Lower leg skin (tissue), 4 donors: ENCODE measurements at places on chromosomes 11 and 22. TPM values are rescaled to one million over a fixed set of nuclear protein-coding genes. Genes with fewer than 3 reads are reported as not detected.

NLRP14 gene
- total RNA-seq = 0.19 TPM

- peak; percentile 64 for DNase-seq
Observed at GRCh38 chr22:25845985-25846745, 104.2 kb downstream of the MYO18B start.

DNA sequence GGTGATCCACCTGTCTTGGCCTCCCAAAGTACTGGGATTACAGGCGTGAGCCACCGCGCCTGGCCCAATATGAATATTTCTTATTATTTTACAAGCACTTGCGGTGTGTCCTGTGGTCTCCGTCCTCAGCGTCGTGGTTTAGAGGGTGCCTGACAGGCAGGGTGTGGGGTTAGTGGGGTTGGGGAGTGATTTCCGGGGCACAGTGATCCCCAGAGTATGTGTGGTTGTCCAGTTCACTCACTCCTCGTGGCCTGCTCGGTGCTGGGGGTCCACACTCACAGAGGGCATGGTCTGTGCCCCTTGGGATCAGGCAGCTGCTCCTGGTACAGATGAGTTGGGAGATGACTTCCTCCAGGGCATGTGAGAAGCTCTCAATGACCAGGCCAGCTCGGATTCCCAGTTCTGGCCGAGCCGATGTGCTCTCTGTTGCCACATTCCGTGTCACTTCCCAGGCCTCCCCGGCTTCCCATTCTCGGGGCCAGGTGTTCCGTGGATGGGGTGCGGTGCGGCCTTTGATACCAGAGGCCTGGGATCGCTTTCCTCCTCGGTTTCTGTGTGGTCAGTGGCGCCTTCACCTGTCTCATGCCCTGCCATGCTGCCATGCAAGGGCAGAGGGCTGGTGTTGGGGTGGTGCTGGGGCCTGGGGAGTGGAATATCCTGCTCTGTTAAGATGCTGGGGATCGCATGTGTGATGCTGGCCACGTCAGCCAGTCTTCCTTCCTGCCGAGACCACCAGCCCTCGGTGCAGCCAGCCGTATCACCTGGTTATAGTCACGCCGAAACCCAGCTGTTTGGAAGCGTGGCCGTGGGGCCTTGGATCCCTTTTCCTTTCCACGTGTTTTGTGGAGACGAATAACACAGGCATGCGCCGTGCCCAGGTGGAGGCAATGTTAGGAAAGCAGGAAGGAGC, 39.6 kb downstream of the PARVB start:
- no peak for DNase-seq

SULT4A1 gene
- not detected for total RNA-seq

PHOX2A gene
- total RNA-seq = not detected

- DNase-seq = no peak
Observed at GRCh38 chr11:13717331-13717730, 48.9 kb downstream of the FAR1 start.

DNA sequence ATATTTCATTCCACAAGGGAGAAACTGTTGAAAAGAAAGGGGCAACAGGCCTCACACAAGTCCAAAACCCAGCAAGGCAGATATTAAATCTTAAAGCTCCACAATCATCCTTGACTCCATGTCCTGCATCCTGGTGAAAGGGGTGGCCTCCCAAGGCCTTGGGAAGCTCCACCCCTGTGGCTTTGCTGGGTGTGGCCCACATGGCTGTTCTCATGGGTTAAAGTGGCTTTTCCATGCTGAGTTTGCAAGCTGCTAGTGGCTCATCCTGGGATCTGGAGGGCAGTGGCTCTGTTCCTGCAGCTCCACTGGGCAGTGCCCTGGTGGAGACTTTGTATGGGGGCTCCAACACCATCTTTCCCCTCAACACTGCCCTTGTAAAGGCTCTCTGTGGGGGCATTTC, 106.4 kb downstream of the CTNND1 start:
- no peak for DNase-seq

RASGRP2 gene
- total RNA-seq = 3.5 TPM

DNA sequence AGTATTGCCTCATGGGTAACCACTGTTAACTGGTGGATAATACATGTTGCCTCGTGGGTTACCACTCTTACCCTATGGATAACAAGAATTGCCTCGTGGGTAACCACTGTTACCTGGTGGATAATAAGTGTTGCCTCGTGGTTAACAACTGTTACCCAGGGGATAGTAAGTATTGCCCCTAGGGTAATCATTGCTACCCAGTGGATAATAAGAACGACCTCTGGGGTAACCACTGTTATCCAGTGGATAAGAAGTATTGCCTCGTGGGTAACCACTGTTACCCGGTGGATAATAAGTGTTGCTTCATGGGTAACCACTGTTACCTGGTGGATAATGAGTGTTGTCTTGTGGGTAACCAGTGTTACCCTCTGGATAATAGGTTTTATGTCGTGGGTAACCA, 28.1 kb upstream of the NXPE4 start:
- no peak for DNase-seq

HEPN1 gene
- total RNA-seq = not detected

- DNase-seq = peak; percentile 92
Observed at GRCh38 chr11:35274909-35275785, 136.2 kb downstream of the CD44 start.

- DNase-seq = no peak
Observed at GRCh38 chr11:119651802-119652584, 77.0 kb downstream of the NECTIN1 start.

MS4A3 gene
- total RNA-seq = not detected

- no peak for DNase-seq
Observed at GRCh38 chr11:67352546-67353316, 615 bp downstream of the POLD4 start.

DNA sequence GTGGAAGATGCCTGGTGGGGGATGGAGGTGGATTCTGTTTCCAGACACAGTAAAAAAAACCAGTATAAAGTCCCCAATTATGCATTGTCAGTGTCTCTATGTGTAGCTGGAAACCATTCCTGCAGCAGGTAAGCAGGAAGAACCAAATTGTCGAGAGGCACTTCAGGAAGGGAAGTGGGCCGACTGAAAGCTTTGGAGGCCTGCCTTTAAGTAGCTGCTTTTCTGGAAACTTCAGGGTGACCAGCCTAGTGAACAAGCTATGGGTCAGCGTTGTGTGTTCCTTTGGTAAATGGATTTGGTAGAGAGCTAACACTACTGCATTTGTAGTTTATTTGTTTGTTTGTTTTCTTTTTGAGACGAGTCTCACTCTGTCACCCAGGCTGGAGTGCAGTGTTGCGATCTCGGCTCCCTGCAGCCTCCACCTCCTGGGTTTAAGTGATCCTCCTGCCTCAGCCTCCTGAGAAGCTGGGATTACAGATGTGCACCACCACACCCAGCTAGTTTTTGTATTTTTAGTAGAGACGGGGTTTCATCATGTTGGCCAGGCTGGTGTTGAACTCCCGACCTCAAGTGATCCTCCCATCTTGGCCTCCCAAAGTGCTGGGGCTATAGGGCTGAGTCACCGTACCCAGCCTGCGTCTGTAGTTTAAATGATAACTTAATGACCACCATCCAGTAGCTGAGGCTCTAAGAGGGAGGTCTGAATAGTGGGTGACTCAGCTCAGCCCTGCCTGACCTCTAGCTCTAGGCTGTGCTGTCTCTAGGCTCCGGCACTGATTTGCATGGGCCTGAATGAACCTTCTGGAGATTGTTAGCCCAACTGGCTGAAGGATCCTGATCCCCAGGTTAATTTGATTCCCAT, 12.8 kb downstream of the PTPRJ start:
- DNase-seq = no peak

GRCh38 chr11:95266751-95267374, 35.9 kb upstream of the SESN3 start:
- no peak for DNase-seq

CHCHD10 gene
- 3.8 TPM for total RNA-seq

RNF215 gene
- total RNA-seq = 7.2 TPM

DNA sequence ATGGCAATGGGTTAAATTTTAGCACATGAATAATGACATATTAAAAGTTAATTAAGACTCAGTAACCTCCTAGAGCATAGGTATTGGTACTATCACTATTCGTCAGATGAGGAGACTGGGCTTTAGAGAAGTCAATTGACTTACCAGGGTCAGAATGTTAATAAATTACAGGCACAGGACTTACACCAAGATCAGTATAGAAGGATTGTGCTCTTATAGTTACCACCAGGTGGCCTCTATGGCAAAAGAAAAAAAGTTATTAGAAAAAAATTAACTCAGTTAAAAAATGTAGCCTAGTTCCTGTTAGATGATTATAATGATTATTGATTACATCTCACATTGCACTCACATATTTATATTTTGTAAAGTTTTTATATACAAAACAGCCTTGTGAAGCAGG, 1163.7 kb downstream of the FAM181B start:
- DNase-seq = no peak

KDM4D gene
- 1.1 TPM for total RNA-seq

LRRC74B gene
- not detected for total RNA-seq

DNA sequence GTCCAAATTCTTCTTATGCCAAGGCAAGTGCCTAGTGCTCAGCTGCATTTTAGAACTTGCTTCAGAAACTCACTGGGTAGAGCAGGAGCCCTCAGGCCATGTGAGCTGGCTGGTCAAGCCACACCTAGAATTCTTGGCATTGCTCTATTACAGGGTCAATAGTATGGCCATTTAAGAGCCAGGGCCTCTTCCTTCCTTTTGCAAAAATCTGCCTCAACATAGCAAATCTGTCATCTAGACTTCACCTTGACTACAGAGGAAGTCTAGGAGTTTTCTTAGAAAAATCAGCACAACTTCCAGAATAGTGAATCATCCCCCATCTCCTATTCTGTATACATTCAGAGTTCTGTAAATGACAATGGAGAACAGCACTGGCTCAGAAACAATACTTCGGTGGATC, 112.0 kb upstream of the TTC12 start:
- no peak for DNase-seq

HDAC10 gene
- 36.4 TPM for total RNA-seq

BID gene
- 22.6 TPM for total RNA-seq

DNA sequence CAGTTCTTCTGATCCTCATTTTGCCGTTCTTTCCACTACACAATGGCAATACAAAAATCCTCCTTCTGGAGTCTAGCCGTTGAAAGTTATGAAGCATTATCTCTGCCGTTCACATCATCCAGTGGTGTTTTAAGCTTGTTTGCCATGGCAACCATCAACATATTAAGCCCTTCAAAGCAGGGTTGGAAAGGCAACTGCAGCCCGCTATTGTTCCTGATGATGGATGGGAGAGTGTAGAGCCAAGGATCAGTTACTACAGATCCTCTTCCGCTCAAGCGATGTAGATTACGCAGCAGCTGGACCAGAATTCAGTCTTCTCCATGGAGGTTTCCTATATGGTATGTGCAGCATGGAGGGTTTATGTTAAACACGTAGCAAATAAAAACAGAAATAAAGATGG, 352.7 kb downstream of the NTM start:
- no peak for DNase-seq

DNA sequence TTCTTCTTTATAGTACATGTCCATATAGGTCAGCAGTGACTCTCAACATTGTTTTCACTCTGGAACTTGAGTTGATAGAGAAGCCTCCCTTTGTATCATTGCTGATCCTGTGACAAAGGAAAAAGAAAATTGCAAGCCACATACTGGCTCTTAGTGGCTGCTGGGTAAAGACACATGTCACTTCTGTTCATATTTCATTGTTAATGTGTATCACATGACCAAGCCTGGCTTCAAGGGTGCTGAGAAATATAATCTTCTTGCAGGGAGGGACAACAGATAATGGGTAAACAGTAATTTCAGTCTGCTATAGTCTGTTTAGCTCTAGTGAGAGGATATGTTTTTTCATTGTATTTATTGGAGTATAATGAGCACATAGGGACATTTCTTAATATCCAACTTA, 173.3 kb downstream of the PGR start:
- DNase-seq = no peak

DNA sequence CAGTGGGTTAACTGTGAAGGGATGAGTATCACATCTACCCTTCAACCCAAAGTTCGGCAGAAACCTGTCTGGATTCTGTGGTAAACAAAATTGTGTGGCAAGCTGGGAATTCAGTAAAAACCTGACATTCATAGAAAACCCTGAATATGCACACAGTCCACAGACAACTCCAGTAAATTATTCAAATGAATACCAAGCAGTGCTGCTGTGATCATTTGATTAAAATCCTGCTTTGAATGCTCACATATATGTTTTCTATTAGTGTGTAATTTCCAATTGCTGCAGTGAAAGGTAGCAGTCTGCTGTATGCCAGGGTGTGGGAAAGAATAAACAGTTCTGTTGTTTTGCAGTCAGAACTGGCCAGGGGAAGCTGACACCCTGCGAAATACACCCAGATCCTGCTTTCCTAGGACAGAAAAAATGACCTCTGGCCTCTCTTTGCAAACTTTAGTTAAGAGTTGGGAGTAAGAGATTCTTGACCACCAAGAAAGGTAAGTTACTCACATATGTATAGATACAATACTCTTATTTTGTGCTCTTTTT, 217.8 kb downstream of the FAM76B start:
- no peak for DNase-seq

DNA sequence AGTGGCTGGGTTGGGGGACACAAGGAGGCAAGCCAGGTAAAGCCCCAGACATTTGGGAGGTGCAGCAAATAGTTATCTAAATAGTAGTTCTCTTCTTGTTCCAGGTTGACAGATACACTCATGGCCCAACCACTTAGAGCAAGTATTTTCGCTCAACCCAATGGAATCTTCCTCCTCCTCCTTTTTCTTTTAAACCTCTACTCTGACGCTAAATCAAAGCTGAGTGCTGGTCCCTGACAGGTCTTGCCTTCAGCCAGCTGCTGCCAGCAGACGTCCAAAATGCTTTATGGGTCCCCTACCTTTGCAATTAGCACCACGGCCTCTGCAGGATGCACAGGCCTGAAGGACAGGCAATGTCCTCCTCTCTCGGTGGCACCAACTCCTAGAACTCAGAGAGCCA, 558.5 kb downstream of the MIAT start:
- peak; percentile 37 for DNase-seq

DNA sequence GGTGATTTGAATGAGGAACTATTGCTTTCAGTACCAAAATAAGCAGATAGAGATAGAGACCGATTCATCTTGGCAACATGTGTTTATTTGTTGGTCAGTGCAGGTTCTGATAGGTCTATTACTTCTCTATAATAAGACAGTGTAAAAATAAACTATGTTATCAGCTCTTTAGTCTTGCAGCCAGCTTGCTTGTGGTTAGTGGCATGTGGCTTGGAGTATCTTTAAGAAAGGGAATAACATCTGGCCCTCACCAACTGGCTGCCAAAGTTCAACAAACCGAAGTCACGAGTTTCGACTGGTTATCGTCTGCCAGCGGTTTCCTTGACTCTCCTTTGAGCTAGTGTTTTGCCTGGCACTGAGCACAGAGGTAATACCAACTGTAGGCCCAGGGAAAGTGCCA, 71.8 kb downstream of the CTTN start:
- peak; percentile 24 for DNase-seq

DNA sequence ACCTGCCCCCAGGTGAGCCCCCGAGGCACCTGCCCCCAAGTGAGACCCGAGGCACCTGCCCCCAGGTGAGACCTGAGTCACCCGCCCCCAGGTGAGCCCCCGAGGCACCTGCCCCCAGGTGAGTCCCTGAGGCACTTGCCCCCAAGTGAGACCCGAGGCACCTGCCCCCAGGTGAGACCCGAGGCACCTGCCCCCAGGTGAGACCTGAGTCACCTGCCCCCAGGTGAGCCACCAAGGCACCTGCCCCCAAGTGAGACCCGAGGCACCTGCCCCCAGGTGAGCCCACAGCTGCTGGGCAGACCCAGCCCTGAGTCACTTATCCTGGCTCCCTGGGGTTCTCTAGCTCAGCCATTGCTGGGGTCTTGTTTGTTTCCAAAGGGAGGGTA, 36.2 kb downstream of the MUC5B start:
- DNase-seq = no peak
